ENCODE measurements at places on chromosomes 5 and 9. TPM values are rescaled to one million over a fixed set of nuclear protein-coding genes. Genes with fewer than 3 reads are reported as not detected.

- DNase-seq: no peak
Observed at GRCh38 chr5:53691014-53691413, 130.6 kb downstream of the NDUFS4 start.

DNA sequence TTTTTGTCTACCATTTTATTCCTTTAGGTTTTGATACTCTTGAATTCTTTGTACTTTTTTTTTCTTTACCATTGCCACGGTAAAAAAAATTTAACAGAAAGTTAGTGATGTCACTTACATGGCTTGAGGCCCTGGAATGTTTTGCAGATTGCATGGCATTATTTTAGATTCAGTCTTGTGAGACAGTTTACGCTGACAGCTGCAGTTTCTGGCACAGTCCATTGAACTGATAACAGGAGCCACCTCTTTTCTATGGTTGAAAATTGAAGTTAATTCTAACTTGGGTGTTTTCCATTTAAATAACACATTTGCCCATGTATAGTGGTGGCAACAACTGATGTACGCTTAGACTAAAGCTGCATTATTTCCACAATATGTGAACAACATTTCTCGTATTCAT lies 1028.5 kb downstream of the CDH18 start:
- DNase-seq: no peak

DNA sequence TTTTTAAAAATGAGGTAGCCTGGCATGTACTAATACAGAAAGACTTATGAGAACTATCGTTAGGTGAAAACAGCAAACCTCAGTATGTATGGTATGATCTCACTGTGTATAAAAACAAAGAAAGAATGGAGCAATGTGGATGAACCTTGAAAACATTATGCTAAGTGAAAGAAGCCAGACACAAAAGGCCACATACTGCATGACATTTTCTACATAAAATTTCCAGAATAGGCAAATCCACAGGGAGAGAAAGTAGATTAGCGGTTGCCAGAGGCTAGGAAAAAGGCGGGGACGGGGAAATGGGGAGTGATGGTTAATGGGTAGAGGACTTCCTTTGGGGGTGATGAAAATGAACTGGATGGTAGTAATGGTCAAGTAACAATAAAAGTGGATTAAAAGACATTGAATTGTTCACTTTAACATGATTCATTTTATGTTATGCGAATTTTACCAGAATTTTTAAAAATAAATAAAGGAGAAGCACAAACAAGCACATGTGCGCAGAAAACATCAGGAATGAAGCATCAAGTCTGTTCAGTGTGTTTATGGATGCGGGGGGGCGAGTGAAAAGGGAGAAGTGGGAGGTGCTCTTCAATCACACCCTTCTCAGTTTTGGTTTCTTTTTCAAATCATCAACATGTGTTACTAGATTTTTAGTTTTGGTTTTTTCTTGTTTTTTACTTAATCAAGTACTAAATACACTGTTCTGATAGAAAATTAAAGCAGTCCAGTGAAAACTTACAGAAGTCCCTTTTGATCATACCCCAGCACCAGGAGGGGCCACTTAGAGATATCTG lies 16.3 kb downstream of the ROR2 start:
- no peak for DNase-seq

DNA sequence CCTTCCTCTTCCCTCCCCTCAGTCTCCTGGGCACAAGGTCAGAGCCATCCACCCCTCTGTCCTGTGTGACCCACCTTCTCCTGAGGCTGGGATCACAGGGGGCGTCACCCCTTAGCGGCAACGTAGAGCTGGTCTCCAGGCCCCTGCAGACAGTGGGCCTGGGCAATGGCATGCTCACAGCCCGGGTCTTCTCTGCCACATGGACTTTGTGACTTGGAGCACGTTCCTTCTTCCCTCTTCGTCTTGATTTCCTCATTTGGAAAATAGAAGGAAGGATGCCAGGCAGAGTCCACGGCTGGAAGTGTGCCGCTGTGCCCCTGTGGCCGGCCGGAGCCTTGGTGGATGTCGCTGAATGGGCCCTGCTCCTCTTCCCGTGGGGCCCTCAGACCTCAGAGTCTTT lies 10.0 kb downstream of the RXRA start:
- no peak for DNase-seq

DNA sequence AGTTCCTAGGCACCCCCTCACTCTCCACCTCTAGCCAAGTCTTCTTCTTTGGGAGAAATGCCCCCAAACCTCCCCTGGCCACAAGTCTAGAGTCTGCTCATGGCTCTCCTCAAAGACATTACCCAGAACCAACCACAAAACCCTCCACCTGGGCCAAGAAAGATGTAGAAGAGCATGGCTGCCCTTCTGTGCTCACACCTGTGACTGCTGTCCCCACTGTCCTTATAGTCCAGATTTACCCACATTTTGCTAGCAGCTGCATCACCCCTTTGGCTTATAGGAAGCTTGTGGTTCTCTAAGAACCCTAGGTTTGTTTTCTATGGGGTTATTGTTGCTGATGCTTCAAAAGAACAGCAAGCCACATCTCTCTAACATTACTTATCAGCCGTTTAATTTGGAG lies 6.1 kb upstream of the GABBR2 start:
- DNase-seq: no peak

DNA sequence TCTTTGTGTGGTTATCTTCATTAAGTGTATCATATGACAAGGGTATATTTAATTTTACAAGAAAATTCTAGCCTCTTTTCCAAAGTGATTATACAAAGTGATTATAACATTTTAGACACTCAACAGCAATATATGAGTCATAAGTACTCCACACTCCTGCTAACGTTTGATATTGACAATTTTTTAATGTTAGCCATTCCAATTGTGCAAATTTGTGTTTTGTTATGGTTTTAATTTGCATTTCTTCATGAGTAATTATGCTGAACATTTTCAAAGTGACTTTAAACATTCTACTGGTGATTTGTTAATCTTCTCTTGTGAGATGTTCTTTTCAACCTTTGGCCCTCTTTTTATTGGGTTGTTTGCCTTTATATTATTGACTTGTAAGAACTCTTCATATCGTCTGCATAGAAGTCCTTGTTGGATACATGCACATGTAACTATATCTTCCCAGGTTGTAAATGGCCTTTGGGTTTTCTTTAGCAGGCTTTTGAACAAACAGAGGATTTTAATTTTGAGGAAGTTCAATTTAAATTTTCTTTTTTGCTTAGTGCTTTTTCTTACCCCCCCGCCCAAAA lies 771.6 kb upstream of the ZNF608 start:
- no peak for DNase-seq

- no peak for DNase-seq
Observed at GRCh38 chr9:112507001-112507680, 20.5 kb downstream of the KIAA1958 start.

DNA sequence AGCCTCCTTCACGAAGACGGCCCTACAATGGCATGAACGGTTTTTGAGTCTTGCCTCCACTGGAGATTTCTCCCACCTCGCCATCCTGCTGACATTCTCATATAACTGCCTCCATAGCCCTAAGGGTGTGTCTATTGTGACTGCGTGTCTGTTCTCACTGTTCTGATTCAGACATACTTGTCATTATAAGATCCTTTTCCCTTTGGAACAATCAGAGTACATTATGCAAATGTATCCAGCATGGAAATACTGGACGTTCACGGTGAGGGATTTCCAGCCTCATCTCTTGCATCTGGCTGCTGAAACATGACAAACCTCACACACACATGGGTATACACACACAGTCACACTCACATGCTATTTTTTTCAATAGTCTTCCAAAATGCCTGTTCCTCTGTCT lies 402.1 kb downstream of the DIRAS2 start:
- DNase-seq: no peak

GRCh38 chr9:93860694-93861658 lies 94.2 kb downstream of the BARX1 start:
- DNase-seq: no peak

Gene TNFSF8
- not detected for total RNA-seq

Gene PCDHB5
- total RNA-seq: 0.10 TPM

Gene SHOC1
- 0.03 TPM for total RNA-seq
